ENCODE measurements at places on chromosomes 1 and 21.

DNA sequence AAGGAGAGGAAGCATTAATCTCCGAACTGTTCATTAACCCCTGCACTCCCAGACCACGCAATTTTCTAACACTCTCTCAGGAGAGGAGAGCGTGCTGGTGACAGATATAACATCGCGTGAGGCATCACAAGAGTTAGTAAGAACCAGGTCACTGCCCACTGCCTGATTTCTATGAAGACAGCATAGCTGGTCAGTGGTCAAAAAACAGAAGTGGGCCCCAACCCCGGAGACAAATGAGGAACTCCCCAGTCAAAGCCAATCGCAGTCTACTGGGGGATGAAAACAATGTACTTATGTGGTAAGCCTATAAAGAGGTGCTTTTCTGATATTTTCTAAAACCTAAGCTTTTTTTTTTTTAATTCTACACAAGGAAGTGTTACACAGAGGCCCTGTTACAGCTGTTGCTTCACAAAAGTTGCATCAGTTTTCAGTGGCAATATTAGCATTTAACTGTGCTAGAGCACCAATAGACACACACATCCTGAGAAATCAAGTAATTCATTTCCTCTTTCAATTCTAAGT, 231.8 kb upstream of the IRF2BP2 start:
- DNase-seq = no peak

- DNase-seq = no peak
These were observed 48.6 kb upstream of the PTGFRN start for GRCh38 chr1:116861137-116861536.

DNA sequence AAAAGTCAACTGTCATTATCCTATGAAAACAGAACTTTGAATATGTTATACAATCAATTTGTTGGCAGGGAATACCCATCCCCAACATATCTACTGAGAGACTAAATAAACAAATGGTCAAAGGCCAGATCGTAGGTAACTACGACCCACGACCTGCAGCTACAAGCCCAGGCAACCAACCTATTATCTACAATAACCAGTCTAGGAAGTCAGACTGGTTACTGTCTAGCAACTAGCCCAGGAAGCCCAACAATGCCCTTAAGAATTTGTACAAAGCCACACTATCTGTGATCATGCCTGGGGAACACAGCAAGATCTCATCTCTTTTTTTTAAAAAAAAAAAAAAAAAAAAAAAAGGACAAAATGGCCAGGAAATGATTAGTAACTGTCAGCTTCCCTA, 58.7 kb downstream of the SMYD3 start:
- DNase-seq = no peak

- DNase-seq = no peak
These were observed 22.4 kb downstream of the PRRX1 start for GRCh38 chr1:170686291-170686690.

DNA sequence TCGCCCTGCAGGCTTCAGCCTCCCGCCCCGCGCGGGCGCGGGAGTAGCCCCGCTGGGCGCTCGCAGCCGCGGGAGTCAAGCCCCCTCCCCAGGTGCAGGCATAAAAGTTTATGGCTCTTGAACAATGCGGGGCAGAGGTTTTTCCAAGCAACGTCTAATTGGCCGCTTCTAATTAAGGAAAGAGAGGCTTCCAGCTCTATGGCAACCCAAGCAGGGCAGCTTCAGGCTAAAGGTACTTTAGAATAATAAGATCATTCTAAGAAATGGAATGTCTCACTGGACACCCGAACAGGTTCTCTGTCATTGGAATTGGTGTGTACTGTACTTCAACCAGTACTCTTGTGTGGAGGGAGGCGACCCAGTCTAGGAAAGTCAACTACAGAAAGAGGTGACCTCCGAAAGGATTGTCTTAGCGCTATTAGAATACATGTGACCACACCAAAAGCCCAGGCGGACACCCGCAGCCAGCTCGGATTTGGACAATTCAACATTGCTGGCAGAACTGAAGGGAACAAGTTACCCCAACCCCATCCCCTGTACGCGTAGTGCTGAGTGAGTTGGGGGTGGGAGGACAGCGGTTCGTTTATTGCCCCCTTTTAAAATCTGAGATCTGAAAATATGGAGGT, 12.5 kb downstream of the NR5A2 start:
- no peak for DNase-seq

- DNase-seq = no peak
These were observed 424.9 kb downstream of the ADGRL2 start for GRCh38 chr1:82225421-82226185.

- DNase-seq = no peak
These were observed 47.0 kb upstream of the KCNK1 start for GRCh38 chr1:233566886-233567285.
